IMR-90 (cell line): ENCODE measurements at places on chromosomes 5 and 9.

DNA sequence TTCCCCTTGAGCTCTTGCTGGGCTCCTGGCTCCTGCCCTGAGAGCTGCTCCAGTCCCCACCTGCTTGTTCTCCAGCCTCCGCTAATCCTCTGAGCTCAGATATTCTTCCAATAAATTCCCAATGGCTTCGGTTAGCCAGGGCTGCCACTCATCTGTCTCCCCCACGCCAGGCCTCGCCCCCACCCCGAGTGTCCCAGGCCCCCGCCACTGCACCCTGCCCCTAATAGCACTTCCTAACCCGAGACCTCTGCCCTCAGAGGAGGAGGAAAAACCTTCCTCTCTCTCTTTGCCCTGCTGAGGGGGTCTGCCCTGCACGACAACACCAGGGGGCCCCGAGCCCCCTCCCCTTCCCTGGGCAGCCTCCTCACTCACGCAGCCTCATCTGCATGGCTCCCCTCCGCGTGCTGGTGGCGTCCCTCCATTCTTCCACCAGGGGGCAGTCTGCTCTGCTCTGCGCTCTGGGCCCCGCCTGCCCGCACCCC, 5.4 kb upstream of the LCN15 start:
- no peak for DNase-seq

- peak; percentile 41 for DNase-seq
Observed at GRCh38 chr5:181120306-181120705, 10.7 kb downstream of the OR2V1 start.

DNA sequence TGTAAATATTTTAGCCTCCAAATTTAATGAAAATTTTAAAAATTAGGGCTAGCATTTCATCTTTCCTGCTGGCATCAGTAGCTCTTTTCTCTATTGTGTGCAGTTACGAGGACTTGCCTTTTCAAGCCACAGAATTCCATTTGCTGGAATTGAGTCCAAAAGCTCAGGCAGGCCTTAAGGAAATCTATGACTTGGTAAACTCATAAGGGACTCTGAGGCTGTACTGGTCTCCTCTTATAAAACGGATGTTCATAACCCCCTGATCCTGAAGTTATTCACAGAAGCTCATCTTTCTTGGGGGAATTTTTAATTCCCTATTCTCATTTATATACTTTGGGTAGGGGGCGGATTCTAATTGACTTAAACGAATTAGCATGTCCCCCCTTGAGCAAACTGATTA, 23.4 kb downstream of the ANKRA2 start:
- DNase-seq, result peak; percentile 43

GRCh38 chr9:108282872-108283271, 572.9 kb downstream of the ACTL7B start:
- DNase-seq, result peak; percentile 8

- no peak for DNase-seq
Observed at GRCh38 chr5:36635721-36636390, 29.4 kb downstream of the SLC1A3 start.
